ENCODE measurements at places on chromosomes 5 and 9.

GRCh38 chr9:70113403-70114022, 69.9 kb downstream of the MAMDC2 start:
- no peak for DNase-seq

DNA sequence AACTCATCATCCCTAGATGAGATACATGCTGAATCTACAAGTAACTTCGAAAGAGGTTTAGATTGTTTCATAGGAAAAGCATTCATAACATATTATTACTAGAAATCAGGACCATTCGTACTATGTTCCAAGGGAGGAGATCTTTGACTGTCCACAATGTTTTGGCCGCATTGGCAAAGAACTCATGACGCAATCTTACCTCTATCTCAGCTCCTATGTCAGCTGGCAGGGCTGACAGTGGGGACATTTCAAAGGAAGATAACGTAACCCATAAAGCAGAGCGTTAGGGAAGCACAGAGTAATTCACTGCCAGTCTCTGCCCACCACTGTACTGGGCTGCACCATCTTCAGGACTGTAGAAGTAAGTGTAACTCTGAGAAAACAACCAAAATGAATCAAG, 69.7 kb downstream of the EFNA5 start:
- DNase-seq, result no peak

DNA sequence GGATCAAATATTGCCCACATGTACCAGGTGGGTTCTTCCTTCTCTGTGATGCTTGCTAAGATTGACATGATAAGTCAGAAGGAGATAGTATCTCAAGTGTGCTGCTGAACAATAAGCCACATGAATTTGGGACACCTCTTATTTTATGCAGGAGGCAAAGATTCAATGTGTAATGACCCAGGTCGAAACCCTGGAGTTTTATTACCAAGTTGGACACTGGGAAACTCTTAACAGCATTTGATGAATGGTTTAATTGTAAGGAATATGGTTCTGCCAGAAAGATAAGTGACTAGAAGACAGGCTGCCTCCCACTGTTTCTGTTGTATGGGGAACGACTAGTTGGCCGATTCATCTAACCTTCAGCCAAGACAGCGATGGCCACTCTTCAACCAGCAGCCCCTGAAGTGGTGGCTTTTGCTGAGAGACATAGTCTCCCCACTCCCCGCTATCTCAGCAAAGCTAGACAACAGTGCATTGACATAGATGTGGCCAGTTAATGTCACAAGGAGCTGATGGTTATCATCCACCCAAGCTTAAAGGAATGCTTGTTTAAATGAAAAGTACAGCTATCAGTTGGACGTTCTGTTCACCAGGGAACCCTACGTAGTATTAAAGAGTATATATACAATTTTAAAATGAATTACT, 407.7 kb downstream of the KDM4C start:
- DNase-seq, result no peak

DNA sequence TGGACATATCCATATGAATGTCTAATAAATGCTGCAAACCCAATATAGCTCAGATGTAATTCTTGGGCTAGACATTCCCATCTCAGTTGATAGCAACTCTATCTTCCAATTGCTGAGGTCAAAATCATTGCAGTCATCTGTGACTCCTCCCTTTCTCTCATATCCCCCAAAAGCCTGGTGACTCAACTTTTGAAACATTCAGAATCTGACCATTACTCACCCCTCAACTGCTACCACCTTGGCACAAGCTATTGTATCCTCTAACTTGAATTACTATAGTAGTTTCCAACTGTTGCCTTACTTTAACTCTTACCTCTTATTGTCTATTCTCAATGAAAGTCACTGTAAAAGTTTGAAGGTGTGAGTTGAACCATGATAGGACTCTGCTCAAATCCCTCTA, 600.1 kb upstream of the RGMB start:
- DNase-seq, result no peak

DNA sequence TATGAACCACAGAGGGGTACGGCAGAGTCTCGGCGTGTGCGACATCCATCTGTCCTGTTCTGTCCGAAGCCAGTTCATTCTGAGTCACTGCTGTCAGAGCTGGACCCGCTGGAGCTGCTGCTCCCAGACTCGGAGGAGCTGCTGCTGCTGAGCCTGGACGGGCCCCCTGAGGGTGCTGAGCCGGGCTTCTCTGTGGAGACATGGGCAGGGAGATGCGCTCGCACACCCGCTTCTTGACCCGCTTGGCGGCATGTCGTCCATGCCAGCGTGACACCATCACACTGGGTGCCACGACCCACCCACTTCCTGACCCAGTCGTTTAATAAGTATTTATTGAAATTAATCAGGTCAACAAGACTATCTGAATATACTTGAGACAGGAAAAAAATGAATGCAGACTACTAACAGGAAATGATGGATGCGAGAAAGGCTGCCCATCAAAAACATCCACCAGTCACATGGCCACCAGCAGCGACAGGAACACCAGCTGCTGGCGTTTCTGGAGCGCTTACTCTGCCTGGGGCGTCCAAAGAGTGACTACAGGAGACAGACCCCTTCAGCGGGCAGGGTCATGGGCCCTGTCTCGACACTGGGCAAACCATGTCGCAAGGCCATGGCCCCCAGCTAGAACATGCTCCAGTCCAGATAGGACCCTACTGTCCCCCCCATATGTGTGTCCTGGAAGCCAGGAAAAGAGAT, 8.4 kb downstream of the BRD3OS start:
- DNase-seq, result no peak

- no peak for DNase-seq
Observed at GRCh38 chr9:129432297-129433154, 188.4 kb downstream of the C9orf50 start.

Data from activated CD8-positive, alpha-beta memory T cell treated with anti-CD3 and anti-CD28 coated beads for 1 hour (primary cell).